Stimulated activated CD4-positive, alpha-beta T cell treated with anti-CD3 and anti-CD28 coated beads, Interleukin-12 subunit alpha, Interleukin-12 subunit beta, amount 100 ng/mL, for 24 hours (primary cell): ENCODE measurements at places on chromosomes 2 and 18.

DNA sequence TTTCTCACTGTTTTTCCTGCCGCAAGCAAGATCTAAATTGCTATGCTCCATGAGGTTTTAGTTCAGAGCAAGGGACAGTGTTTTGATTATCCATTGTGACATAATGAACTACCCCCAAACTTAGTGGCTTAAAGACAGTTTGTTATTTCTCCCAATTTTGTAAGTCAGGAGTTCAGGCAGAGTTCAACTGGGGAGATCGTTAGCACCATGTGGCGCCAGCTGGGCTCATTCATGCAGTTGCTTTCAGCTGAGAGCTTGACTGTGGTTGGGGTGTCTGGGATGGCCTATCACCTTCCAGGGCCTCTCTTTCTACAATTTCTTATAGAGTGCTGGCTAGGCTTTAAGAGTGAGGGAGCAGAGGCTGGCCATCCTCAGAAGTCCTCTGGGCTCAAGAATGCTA is 382.9 kb upstream of the CELF4 start:
- no peak for DNase-seq

DNA sequence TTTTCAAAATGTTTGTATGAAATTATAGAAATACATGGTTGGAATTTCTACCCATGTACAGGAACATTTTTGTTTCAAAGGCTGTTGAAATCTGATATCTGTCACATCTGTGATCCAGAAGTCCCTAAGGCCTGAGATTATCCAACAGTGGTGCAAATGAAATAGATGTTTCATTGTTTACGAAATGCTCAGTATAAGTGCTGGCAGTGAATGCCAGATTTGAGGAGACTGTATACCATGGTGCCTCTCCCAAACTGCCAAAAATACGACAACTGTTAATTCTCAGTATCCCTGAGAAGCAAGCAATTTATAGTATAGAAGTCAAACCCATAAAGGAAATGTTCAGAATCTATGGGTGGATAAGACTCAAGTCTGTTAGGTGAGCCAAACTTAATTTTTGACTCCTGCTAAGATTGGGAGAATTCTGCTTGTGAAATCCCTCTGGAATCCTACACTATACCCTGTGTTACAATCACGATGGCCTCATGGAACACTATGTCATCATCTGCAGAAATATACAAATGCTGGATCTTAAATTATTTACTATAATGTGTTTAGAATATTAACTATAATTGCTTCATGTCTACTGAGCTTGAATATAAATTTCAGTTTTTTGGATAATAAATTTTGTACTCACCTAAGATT is 71.2 kb upstream of the DOCK10 start:
- no peak for DNase-seq

GRCh38 chr18:58335821-58336220 is 291.8 kb downstream of the NEDD4L start:
- DNase-seq: no peak

GRCh38 chr2:136389809-136390208 is 271.9 kb upstream of the CXCR4 start:
- no peak for DNase-seq

- no peak for DNase-seq
Observed at GRCh38 chr2:219634171-219634940, 6.9 kb downstream of the SLC4A3 start.

DNA sequence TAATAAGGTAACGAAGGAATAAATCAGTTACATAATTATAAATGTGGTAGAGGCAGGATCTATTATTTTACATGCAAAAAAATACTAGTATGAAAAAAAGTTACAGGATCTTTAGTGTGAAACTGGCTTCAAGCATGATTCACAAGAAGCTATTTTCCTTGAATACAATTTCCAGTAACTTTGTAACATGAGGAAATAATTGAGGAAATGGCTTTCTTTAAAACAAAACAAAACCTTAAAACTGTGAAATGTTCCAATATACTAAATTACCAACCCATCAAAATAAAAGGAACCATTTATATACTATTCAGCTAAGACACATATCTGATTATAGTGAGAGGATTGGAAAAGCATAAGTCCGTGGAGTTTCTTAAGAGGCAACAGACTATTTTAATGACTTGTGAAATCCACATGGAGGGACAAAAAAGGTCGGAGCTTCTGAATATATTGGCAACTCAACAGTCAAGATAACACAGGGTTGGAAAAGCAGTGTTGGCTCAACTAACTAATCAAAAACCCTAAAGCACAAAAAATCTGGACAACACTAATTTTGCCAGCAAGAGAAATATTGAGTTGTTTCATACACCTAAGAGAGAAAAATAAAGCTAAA is 10.6 kb downstream of the IRS1 start:
- DNase-seq: no peak

- DNase-seq: no peak
Observed at GRCh38 chr2:153417077-153417476, 61.5 kb downstream of the RPRM start.

GRCh38 chr2:200300638-200301314 is 5.7 kb upstream of the SPATS2L start:
- DNase-seq: no peak

GRCh38 chr18:43596105-43596712 is 318.9 kb upstream of the SYT4 start:
- no peak for DNase-seq

GRCh38 chr2:241952816-241953215 is 83.3 kb downstream of the RTP5 start:
- no peak for DNase-seq

DNA sequence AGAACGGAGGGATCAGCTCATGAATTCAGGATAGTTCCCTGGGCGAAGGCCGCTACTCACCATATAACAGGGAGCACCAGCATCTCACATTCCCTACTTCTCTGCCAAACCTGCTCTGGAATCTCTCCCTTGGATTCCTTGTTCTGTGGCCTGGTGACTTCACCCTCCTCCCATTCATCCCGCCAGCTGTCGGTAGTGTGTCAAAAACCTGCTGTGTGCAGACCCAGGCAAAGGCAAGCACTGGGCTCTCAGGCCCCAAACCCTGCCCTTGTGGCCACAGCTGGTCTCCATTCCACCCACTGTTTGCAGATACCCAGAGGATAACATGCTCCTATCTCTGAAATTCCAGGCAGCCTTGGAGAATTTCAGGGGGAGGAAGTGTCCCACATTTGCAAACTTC is 151.6 kb downstream of the CAPN13 start:
- DNase-seq: no peak

GRCh38 chr2:6958616-6959235 is 41.5 kb downstream of the RNF144A start:
- no peak for DNase-seq

DNA sequence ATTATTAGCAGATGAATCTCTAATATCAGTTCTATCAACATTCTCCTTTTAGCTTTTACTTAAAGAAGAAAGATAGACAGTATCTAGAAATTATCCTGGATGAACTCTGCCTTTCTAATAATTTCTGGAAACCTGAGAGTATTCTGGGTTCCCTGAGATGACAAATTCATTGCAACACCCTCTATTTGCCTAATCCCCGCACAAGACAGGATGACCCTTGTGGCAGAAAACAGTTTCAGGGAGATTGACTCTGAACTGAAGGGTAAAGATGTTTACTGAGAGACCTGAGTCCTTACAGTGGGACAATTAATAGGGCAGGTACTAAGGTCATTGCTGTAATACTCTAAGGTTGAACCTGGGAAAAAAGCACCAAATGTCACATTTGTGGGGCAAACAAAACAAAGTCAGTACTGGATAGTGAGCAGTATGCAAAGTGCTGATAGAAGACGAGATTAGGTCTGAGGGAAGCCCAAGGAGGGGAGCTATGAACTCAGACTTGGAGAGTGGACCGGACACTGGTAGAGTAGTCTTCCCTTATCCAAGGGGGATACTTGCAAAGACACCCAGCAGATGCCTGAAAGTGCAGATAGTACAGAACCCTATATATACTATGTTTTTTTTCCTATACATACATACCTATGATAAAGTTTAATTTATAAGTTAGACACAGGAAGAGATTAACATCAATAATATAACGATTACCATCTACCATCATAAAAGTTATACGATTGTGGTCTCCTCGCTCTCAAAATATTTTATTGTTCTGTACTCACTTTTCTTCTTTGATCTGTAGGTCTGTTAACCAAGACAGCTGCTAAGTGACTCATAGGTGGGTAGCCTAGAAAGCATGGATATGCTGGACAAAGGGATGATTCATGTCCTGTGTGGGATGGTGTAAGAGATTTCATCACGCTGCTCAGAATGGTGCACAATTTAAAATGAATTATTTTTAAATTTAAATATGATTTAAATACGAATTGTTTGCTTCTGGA is 148.3 kb upstream of the KLHL14 start:
- DNase-seq: no peak

DNA sequence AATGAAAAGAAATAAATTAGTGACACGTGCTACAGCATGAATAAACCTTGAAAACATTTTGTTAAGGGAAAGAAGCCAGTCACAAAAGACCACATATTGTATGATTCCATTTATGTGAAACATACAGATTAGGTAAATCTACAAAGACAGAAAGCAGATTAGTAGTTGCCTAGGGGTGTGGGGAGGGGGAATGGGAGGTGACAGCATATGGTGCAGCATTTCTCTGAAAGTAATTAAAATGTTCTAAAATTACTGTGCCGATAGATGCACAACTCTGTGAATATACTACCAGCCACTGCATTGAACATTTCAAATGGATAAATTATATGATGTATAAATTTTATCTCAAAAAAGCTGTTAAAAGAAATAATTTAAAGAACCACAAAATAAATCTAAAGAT is 161.0 kb downstream of the TRIB2 start:
- no peak for DNase-seq

GRCh38 chr2:222241128-222241870 is 57.5 kb downstream of the PAX3 start:
- DNase-seq: no peak

DNA sequence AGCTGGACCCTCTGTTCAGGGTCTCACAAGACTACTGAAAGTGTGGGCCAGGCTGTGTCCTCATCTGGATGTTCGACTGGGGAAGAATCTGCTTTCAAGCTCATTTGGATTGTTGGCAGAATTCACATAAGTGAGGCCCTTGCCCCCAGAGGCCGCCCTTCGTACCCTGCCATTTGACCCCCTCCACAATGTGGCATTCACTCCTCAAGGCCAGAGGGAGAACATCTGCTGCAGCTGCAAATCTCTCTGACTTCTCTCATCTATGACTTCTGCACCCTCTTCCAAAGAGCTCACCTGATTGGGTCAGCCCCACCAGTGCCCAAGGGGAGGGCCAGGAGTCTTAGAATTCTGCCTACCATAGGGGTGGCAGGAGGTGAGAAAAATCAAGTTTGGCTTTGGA is 3.9 kb upstream of the CNDP2 start:
- no peak for DNase-seq

- DNase-seq: no peak
Observed at GRCh38 chr2:144151405-144151804, 368.5 kb downstream of the ZEB2 start.

GRCh38 chr2:120873958-120874887 is 138.6 kb downstream of the GLI2 start:
- no peak for DNase-seq

DNA sequence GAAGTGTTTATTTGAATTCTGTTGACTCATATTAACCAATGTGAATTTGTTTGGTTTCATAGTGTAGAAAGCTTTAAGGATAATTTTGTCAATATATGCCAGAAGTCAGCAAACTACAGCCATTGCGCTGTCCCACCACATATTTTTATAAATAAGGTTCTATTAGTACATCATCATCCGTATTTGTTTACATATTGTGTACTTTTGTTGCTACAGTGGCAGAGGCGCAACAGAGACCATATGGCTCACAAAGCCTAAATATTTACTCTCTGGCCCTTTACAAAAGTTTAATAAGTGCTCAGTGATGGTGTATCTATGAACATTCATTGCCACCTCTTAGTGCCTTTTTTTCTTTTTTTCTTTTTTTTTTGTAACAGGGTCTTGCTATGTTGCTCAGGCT is 6.4 kb downstream of the ERLEC1 start:
- no peak for DNase-seq

GRCh38 chr18:50847192-50847591 is 27.4 kb upstream of the MRO start:
- DNase-seq: no peak

DNA sequence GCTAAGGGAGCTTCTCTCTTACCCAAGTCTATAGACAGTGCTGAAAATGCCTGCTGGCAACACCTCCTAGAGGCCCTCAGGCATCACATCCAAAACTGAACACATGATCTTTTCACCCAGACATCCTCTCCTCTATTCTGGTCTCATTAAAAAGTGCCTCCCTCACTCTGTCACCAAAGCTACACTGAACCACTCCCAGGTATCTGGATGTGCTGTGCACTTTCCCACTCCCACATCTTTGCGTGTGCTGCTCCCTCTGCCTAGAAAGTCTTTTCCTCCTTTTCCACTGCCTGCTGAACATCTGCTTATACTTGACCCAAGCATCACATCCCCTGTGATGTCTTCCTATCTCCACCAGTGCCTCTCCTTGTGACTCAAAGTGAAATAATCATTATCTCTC is 26.1 kb upstream of the STPG4 start:
- DNase-seq: no peak

DNA sequence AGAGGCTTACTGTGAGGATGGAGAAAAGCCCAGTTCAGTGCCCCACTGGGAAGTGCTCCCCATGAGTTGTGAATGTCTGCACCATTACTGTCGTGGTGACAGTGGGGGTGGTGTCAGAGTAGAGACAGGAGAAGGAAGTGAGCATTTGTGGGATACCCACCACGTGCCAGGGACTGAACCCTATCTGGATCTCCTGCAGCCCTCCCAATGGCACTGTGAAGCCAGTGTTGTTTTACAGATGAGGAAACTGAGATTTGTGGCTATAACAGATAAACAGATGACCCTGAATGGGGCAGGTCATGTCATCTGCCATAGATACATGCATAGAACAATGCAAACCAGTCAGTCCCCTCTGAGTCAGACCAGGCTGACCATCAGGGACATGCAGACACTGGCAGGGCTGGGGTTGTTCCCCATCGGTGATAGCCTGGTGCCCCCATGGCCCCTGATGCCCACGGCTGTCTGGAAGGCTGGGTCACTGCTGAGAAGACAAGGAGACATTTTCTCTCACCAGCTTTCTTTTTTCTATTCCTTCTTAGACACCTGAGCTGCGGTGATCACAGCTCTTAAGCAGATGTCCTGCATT is 60.8 kb downstream of the EMILIN2 start:
- no peak for DNase-seq

DNA sequence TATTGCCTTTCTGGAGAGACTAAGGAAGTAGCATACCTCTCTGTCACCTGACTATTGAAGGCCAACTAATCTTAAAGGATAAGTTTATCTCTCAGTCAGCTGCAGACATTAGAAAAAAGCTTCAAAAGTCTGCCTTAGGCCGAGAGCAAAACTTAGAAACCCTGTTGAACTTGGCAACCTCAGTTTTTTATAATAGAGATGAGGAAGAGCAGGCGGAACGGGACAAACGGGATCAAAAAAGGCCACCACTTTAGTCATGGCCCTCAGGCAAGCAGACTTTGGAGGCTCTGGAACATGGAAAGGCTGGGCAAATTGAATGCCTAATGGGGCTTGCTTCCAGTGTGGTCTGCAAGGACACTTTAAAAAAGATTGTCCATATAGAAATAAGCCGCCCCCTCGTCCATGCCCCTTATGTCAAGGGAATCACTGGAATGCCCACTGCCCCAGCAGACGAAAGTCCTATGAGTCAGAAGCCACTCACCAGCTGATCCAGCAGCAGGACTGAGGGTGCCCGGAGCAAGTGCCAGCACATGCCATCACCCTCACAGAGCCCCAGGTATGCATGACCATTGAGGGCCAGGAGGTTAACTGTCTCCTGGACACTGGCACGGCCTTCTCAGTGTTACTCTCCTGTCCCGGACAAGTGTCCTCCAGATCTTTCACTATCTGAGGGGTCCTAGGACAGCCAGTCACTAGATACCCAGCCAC is 61.5 kb upstream of the FAM98A start:
- DNase-seq: no peak

GRCh38 chr18:27824841-27825681 is 351.9 kb downstream of the CDH2 start:
- DNase-seq: no peak
